ENCODE measurements at places on chromosomes 6 and 20. TPM values are rescaled to one million over a fixed set of nuclear protein-coding genes. Genes with fewer than 3 reads are reported as not detected.

The SLC32A1 gene
- not detected for total RNA-seq

The MYLK4 gene
- total RNA-seq, result 0.35 TPM

DNA sequence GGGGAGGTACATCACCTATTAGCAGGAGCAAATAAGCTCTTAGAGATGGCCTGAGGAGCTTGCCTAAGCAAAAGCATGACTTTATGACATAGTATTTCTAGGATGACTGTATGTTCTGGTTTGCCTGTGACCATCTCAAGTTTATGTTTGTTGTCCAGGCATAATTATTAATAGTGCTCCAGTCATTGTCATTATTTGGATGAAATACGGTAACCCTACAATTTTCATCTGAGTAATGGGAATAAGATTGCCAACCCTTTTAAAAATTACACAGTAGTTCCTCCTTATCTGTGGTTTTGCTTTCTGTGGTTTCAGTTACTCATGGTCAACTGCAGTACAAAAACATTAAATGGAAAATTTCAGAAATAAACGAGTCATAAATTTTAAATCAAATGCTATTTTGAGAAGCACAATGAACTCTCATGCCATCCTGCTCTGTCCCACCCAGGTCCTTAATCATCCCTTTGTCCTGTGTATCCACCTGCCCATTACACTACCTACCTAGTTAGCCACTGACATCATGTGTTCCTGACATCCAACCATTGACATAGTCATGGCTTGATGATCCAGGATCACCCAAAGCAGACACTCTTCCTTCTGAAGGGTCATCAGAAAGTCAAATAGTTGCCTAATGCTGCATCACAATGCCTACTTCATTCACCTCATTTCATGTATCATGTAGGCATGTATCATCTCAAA, 27.0 kb upstream of the TFB1M start:
- no peak overlapping the region for H3K27ac ChIP-seq
- no peak overlapping the region for H3K4me3 ChIP-seq
- H3K27me3 ChIP-seq, result no peaks in the 10 kb centered on the region

The TSBP1 gene
- not detected for total RNA-seq

The PNPLA1 gene
- 0.35 TPM for total RNA-seq

The PRL gene
- total RNA-seq, result not detected

The CALHM6 gene
- total RNA-seq, result 6.2 TPM

All from colonic mucosa (tissue), 4 donors.